ENCODE measurements at places on chromosomes 7 and 10.

GRCh38 chr10:64103750-64104470 is 582.7 kb downstream of the REEP3 start:
- no peak for DNase-seq

DNA sequence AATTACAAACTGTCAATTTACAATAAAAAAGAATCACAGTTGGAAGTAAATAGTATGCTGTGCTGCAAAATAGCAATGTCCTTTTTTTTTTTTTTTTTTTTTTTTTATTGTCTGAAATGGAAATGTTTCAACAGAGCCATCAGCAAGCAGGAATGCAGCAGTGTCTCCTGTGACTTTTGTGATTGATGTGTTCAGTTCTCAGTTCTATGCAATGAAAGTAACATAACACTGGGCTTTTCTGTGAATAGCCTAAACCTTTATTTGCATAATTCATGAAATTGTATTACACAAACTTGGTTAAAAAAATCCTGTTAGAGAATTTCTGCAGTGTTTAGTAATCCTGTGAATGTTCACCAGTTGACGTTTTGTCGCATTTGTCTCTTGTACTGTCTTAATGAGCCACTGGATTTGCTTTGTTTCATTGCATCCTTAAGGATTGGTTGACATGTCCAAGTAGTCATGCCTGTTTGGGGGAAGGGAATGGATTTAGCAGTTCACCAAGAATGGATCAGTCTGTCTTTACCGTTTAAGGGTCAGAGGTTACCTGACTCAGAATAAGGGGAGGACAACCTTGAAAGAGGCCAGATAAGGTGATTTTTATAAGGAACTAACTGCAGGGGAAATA is 192.7 kb downstream of the MLLT10 start:
- no peak for DNase-seq

DNA sequence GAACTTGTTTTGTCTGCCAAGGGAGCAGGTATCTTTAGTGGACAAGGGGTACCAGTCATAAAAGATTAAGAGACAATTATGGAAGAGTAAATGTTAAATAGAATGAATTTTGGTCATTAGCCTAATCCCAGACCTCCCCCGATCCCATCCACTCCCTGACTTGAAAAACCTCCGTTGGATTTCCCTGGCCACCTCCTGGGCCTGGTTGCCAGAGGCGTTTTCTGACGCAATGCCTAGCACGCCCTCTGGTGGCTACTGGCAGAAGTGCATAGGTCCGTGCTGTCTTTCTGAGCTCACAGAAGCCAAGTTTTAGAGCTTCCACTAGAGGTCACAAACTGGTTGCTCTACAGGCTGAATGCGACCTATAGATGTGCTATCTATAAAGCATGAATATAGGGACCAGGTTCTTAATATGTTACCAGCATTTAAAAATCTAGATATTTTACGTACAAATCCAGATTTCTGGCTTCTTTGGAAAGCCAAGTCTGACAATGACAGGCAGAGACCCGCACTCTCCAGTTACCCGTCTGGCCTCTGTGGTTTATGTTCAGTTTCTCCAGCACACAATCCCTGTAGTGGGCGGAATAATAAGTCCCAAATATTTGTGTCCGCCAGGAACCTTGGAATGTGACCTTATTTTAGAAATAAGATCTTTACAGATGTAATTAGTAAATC is 39.8 kb downstream of the SPOCK2 start:
- DNase-seq, result peak; percentile 89

DNA sequence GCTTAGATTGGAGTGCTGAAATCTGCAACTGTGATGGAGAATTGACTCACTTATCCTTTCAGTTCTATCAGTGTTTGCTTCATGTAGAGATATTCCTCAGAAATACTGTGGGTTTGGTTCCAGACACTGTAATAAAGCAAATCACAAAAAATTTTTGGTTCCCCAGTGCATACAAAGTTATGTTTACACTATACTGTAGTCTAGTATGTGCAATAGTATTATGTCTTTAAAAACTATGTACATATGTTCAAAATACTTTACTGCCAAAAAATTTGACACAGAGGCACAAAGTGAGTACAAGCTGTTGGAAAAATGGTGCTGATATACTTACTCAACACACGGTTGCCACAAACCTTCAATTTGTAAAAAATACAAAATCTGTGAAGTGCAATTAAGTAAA is 112.5 kb downstream of the EPC1 start:
- DNase-seq, result no peak

DNA sequence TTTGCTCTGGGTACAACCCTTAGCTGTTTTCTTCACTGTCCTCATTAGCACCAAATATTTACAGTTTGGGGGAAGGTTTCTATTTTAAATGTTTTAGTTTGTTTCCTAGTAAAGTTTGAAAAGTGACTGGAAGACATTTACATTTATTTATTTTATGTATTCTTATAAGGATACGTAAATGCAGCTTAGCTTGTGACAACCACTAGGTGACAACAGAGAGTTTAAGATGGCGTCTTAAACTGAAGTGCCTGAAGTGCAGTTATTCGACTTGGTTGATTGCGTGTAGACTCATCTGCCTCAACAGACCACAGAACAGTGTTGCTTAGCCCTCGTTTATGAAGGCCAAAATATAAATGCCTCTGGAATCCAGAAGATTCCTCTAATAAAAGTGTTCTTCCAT is 378.2 kb upstream of the MYO3A start:
- no peak for DNase-seq

DNA sequence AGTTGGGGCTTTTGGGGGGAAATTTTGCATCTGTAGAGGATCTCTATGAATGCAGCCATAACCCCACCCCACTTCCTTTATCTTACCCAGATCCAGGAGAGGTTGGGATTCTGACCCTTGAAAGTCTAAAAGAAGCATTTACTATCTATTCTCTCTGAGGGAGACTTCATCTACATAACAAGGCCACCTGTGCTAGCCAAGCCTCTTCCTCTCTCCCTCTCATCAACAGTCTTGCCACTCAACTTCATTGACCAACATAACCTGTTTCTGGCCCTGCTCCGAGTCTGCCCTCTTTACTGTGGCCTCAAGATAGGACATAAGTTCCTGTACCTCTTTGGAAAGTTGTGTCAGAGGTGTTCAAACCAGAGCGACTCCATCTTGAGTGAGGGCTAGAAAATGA is 19.4 kb downstream of the TUBAL3 start:
- no peak for DNase-seq

DNA sequence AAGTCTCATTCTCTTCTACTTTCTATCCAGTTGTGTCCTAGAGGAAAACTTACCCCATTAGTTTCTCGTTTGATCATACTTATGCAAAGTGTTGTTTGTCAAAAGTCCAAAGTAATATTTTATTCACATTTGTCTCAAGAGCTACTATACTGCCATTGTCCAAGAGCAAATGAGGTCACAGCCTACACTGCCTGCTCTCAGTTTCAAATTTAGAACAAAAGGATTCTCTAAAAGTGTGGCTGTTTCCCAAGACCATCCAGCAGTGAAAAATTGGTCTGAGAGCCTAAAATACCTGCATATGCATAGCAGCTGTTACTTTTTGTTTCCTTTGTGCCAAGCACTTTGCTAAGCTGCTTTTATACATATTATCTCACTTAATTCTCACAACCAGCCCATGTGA is 439.5 kb upstream of the NFE2L3 start:
- no peak for DNase-seq

DNA sequence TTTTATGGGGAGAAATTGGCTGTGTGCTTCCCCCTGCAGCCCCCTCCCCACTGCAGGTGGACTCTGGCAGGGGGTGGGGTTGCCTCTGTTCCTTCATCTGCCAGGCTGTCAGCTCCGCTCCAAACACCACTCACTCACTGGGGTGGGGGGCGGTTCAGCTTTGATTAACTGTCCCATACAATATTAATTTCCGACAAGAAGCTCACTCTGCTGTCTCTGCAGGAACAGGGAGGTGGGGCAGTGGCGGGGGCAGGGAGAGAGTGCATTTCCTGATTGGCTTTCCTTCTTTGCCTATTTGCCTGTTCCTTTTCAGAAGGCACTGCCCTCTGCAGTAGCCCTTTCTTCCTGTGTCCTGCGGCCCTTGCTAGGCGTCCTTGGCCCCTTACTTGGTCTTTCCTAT is 500.8 kb downstream of the PLXNA4 start:
- no peak for DNase-seq

GRCh38 chr10:13669182-13669855 is 82.6 kb downstream of the PRPF18 start:
- DNase-seq, result no peak

- DNase-seq, result no peak
Measured at GRCh38 chr10:124665980-124666379, 78.2 kb downstream of the FAM53B start.

DNA sequence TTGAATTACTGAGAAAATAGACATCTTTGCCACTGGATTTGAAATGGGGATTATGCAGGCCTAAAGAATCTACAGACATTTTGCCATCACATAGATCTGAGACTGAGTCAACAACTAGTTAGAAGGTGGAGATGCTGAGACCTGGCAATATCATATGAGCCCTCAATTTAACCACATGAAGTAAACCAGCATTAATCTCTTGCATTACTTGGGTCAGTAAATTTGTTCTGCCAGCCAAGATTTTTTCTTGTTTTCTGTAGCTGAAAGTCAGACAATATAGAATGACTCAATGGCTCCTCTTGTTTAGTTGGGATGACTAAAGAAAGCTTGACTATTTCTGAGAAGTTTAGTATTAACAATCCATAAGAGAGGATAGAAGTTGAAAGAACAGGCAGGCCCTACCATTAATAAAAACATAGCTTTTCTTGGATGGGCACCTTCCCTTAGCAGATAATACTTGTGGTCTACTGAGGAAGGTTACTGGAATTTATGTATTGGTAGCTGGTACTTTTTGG is 396.7 kb upstream of the SORCS1 start:
- peak; percentile 12 for DNase-seq

- DNase-seq, result peak; percentile 77
Measured at GRCh38 chr10:615583-616152, 73.8 kb downstream of the DIP2C start.

DNA sequence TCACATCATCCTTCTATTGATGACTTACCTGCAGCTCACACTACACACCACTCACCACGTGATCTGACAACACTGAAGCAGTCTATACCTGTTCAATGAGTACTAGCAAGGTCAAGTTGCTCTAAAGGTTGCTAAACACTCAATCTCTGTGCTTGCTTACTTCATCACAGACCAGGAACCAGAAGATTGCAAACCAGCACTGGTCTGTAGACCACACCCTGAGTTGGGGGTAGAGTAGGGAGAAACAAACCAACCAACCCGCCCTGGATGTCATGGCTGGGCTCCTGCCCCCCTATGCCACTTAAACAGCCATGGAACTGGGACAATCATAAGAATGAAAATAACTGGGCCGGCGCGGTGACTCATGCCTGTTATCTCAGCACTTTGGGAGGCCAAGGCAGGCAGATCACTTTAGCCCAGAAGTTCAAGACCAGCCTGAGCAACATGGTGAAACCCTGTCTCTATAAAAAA is 19.6 kb downstream of the DLG5 start:
- DNase-seq, result no peak

DNA sequence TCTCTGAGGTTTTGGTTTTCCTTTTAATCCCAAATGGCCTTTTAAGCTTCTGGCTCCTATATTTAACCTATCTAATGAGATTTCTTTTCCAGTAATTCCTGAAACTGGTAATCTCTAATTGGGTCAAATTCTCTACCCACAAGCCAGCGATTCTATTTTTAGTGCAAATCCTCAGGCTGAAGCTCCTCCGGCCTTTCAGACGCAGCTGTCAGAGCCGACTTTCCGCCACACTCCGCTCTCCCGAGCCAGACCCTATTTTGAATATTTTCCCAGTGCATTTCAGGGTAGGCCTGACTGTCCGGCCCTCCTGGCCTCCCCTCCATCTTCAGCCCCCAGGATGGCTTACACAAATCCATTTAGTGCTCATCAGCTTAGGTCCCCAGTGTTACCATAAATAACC is 9.7 kb upstream of the ADCY1 start:
- no peak for DNase-seq

DNA sequence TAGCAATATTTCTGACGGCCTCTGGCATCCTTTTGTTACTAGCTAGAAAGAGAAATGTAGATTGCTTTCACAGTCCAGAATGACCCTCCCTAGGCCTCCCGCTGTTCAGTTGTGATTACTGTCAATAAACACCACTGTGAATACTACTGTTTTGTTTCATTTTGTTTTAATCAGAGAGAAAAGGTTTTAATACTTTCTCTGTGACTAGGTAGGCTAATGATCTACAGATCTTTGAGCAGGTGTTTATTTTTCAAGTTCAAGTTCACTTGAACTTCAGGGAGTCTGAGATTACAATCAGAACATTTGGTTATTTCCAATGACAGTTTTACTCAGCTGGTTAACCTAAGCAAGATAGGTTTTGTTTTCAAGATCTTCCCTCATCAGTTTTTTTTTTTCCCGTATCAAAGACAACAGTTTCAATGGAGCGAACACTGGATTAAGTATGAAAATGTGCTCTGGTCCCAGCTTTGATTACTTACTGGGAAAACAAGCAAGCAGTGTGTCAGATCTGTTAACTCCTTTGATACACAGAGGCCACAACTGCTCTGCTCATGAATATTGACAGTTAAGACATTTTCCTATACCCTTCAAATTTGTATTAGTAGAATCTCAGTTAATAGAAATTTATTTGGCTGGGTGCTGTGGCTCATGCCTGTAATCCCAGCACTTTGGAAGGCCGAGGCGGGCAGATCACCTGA is 34.8 kb downstream of the VKORC1L1 start:
- no peak for DNase-seq

DNA sequence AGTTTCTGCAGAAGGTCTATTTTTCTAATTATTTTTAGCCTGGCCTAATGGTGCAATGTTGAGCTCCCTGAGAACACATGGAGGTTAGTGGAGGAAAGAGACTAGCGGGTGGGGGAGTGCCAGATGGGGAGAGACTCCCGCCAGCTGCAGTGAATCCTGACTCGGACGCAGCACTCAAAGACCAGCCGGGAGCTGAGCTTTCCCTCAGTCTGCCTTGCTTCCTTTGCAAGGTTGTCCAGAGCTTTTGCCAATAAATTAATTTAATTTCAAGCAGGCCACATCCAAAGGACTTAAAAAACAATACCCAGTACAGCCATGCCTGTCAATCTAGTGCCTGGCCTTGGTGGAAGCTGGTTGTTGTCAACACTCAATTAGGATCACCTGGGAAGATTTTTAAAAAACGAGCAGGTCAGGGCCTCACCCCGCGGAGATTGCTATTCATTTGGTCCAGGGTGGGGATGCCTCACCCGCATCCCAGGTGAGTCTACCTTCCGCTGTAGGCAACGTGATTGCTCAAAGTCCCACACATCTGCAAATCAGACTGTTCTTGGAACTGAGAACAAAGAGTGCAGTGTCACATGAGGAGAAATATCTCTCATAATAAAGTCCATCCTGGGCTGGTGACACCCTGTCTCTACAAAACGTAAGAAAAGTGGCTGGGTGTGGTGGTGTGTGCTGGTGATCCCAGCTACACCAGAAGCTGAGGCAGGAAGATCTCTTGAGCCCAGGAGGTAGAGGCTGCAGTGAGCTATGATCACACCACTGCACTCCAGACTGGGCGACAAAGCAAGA is 4.0 kb downstream of the CLRN3 start:
- no peak for DNase-seq

DNA sequence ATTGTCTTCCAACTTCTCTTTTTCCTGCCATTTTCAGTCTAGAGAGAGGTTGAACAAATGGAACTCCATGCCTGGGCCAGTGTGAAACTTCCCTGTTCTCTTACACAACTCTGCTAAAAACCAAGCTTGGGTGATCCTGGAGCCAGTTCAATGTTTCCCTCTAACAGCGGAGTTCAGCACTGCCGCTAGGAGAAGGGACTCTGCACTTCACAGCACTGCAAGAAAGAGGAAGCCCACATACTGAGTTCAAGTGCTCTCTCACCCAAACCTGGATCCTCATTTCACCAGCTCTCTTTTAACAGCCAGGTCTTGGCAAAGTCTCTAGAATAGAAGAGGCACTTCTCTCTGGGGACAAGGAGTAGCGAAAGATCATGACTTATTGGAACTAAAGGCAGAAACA is 18.8 kb downstream of the FOXI2 start:
- DNase-seq, result no peak

- peak; percentile 80 for DNase-seq
Measured at GRCh38 chr7:89837515-89837914, 316.8 kb upstream of the STEAP1 start.

Measured in astrocyte of the cerebellum (primary cell).